ENCODE measurements at places on chromosomes 5 and 9.
A peak's percentile ranks its signal among the peaks of the same experiment; 100 is the strongest.

- DNase-seq = no peak
Observed at GRCh38 chr5:132953710-132954109, 9.7 kb downstream of the AFF4 start.

DNA sequence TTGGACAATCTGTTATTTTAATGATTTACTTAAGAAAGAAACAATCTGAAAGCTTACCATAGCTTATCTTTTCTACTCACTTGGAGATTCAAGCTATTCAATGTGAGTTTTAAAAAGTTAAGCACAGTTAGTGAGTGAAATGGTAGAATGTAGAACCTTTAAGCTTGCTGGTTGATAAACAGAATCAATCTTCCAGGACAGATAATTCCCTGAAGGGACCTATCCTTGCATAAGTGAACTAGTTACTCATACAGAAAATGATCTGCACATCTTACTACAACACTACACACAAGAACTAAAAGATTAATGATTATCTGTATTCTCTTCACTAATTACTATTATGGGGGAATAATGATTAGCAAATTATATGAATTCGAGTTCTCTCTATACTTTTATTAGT is 165.6 kb downstream of the PALM2AKAP2 start:
- DNase-seq = no peak

DNA sequence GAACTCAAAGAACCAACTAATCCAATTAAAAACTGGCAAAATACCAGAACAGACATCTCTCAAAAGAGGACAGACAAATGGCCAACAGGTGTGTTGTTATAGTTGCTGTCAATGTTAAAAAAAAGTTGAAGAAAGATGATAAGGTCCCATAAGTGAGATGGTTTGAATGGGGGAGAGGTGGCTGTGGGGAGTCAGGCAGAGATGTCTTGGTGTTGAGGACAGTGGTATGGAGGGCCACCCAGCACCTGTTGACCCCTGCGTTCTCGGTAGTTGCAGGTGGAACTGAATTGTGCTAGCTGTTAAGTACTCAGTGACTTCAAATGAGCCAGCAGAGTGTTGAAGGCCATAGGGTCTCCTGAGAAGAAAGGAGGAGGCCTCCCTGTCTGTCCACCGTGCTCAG is 55.9 kb upstream of the PITX1 start:
- no peak for DNase-seq

DNA sequence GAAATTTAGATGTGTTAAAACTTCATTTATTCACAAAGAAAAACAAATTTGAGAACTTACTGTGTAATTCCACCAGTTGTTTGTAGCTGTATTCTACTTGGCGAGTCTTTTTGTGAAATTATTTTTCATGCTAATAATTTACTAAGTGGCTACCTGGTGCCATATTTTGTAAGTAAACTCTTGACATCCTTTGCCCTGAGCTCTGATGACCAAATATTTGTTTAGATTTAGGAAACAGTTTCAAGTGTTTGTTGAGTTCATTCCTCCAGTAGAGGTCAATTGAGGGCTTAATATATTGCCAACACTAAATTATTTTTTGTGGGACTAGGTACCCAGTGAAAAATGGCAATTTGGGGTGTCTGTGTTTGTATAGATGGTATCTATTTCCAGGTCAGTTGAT is 3.7 kb downstream of the CNTLN start:
- no peak for DNase-seq

DNA sequence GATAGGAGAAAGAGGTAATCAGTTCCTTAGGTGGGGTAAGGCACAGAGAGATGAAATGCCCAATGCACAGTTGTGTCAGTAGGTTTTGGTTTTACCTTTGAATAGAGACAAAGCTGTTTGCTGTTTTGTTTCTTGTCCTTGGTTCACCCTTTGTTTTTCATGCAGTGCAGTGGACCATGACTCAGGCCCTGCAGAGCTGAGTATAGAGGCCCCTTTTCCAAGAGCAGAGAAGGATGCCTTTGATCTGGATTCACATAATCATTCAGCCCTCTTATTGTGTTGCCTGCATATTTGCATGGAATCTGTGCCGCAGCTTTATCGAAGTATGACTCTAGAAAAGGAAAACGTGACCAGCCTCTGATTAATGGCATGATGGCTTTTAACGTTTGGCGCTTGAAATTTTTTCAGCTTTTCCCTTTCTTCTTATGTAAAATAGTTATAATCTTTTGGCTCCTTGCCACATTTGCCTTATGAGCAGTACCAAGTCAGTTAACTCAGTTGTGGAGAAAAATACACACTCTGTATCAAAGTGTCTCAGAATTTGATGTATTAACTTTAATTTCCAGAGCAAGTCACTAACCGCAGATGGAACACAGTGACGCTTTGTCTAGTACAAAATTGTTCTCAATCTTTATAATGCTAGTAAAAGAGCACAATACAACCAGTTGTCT is 197.6 kb downstream of the KDM4C start:
- DNase-seq = peak; percentile 42
